NCI-H1048 (cell line): ENCODE measurements at places on chromosomes 6 and 20.
A peak's percentile ranks its signal among the peaks of the same experiment; 100 is the strongest.

GRCh38 chr20:48455651-48456365, 372.0 kb downstream of the PREX1 start:
- no peak for DNase-seq

GRCh38 chr6:18990059-18990978, 603.2 kb downstream of the RNF144B start:
- peak; percentile 37 for DNase-seq

GRCh38 chr6:117711369-117711768, 36.1 kb downstream of the NUS1 start:
- DNase-seq, result no peak

GRCh38 chr6:106823732-106824351, 150.7 kb downstream of the CD24 start:
- DNase-seq, result no peak

DNA sequence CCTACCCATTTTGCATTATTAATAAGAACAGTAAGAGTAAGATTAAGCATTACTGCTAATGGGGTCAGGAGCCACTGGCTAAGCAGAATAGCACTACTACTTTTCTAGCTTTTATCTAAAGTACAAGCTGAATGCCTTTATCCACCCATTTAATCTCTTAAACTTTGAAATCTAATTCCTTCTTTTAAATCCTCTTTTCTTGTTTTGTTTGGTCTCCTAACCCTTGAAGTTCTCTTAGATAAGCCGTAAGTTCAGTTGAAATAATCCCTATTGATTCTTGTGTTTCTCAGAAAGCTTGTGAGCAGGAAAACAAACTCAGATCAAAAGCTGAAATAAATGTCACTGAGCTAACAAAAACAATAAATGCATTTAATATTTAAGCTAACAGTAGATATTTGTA, 380.2 kb downstream of the TBC1D32 start:
- DNase-seq, result no peak

DNA sequence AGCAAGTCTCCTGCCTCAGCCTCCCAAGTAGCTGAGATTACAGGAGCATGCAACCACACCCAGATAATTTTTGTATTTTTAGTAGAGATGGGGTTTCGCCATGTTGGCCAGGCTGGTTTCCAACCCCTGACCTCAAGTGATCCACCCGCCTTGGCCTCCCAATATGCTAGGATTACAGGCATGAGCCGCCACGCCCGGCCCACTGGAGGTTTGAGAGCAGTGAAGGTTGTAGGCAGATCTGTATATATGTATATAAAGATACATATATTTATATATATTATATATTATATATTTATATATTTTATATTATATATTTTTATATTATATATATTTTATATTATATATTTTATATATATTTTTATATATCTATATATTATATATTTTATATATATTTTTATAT, 38.2 kb upstream of the TTPAL start:
- DNase-seq, result no peak

DNA sequence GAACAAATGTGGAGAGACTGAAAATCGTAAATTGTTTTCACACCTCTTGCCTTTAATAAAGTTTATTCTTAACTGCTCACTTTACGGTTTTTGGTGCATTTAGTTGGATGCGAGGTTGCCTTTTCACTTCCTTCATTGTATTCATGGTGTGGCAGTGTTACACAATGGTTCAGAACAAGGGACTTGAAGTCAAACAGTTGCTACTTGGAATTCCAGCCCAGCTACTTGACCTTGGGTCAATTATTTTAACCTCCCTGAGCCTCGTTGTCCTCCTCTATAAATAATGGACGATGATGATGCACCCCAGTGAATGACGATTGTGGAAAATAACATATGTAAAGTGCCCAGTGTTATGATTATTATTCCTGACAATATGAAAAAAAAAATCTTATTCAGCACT, 72.3 kb downstream of the CARMIL1 start:
- DNase-seq, result no peak

GRCh38 chr20:42370075-42370474, 751.9 kb upstream of the CHD6 start:
- DNase-seq, result no peak
